ENCODE measurements at places on chromosomes 13 and 19.

GRCh38 chr13:110912651-110913051, 2.2 kb downstream of the ANKRD10 start:
- DNase-seq = no peak

GRCh38 chr13:113562844-113563243, 21.7 kb upstream of the TFDP1 start:
- no peak for DNase-seq

DNA sequence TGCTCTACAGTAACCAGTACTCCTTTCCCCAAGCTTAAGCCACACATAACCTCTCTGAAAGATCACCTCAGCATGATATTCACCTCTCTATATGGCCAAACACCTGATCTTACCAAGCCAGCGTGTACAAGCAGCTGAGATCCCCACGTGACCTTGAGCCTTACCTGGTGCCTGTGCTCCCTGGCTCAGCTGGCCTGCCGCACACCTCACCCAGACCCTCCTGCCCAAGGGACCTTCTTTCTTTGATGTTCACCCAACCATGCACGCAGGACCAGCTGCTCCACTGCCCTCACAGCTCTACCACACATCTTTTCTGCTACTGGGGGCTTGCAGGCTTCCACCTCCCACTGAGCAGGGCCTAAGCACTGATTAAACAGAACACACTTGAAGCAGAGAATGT, 9.0 kb downstream of the DHRS12 start:
- no peak for DNase-seq

GRCh38 chr13:104318121-104318520, 1251.9 kb upstream of the SLC10A2 start:
- DNase-seq = no peak

DNA sequence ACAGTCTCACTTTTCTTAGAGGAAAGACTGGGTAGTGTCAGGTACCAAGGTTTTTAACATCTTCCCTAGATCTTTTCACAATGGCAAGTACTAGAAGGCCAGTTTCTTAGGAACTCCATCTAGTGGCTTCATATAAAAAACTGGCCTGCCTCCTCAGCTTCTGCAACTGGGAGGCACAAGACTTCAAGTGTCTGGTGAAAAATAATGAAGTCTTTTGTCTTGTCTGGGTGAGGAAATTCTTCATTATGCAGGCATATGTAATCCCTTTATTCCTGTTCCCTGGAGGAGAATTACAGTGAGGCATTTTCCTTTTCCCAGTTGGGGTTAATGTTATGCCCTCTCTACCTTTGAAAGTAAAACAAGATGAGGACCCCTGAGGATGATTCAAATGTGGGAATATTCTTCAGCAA, 300.5 kb downstream of the NALCN start:
- no peak for DNase-seq

GRCh38 chr13:35549481-35549880, 73.0 kb upstream of the MAB21L1 start:
- no peak for DNase-seq

- DNase-seq = no peak
These were observed 9.5 kb upstream of the VN1R1 start for GRCh38 chr19:57466489-57466888.

- no peak for DNase-seq
These were observed 36.3 kb upstream of the RCBTB2 start for GRCh38 chr13:48569104-48569666.

All from tibial artery (tissue), 4 donors.